Activated CD8-positive, alpha-beta memory T cell treated with anti-CD3 and anti-CD28 coated beads for 1 hour (primary cell): ENCODE measurements at places on chromosomes 2 and 18.

DNA sequence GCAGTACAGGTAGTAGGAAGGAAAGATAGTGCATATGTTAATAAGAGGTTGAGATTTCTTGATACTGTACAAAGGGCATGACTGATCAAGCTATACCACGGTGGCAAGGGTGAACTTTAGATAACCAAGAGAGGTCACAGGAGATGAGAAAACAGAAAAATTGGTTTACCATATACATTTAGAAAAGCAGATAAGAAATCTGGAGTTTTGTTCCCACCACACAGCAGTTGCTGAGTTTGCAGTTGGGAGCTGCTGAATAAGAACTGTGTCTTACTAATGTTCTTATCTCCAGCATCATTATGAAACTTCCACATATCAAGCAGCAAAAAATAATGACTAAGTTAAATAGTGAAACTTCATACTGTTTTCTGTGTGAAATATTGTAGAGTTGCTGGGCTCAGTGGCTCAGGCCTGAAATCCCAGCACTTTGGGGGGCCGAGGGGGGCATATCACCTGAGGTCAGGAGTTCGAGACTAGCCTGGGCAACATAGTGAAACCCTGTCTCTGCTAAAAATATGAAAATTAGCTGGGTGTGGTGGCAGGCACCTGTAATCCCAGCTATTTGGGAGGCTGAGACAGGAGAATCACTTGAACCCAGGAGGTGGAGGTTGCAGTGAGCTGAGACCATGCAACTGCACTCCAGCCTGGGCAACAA is 12.0 kb upstream of the IMPACT start:
- no peak for DNase-seq

- DNase-seq, result no peak
Measured at GRCh38 chr2:175007510-175007909, 2.3 kb upstream of the CHN1 start.

- DNase-seq, result no peak
Measured at GRCh38 chr2:96437512-96437911, 67.6 kb downstream of the NEURL3 start.

- no peak for DNase-seq
Measured at GRCh38 chr2:166610913-166611305, 116.9 kb upstream of the SCN7A start.

GRCh38 chr18:42509750-42510415 is 554.8 kb downstream of the PIK3C3 start:
- no peak for DNase-seq

GRCh38 chr2:72205504-72205881 is 57.8 kb upstream of the CYP26B1 start:
- no peak for DNase-seq

GRCh38 chr2:84805250-84805958 is 75.5 kb downstream of the TRABD2A start:
- DNase-seq, result no peak

GRCh38 chr2:239261356-239261755 is 139.5 kb downstream of the HDAC4 start:
- DNase-seq, result no peak

GRCh38 chr2:59168766-59169165 is 927.6 kb upstream of the FANCL start:
- DNase-seq, result no peak

- DNase-seq, result peak; percentile 42
Measured at GRCh38 chr18:48538531-48539405, at the start of gene CTIF. Gene CTIF, plus strand, starts transcription at chr18:48539031. Its CDS starts 80,535 bp downstream, at chr18:48619566.

DNA sequence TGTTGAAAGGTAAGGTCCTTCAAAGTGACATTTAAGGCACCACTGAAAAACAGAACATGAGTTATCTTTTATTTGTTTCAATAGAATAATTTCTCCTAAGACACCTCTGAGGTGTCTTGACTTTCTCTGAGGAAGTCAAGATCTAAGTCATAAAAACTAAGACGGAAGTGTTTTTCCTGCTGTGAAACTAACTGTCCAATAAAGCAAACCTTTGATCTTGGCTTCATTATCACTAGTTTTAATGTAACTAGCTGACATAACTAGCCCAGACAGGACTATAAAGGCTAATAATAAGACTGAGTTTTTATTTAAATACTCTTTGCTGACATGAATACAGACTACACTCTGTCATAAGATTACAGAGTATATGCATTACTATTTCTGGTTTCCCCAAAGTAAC is 36.6 kb downstream of the INO80D start:
- no peak for DNase-seq

DNA sequence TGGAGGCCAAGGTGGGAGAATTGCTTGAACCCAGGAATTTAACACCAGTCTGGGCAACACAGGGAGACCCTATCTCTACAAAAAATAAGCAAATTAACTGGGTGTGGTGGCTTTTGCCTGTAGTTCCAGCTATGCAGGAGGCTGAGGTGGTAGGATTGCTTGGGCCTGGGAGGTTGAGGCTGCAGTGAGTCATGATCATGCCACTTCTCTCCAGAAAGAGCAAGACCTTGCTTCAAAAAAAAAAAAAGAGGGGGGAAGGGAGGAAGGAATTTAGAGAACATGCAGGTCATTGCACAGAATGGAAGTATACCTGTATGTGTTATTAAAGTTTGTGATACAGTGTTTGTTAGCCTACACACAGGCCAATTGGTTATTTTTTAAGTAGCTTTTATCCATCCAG is 25.8 kb downstream of the PKP4 start:
- DNase-seq, result no peak

GRCh38 chr2:196990788-196991461 is 64.4 kb upstream of the PGAP1 start:
- no peak for DNase-seq

- DNase-seq, result no peak
Measured at GRCh38 chr18:34998661-34999060, 42.6 kb upstream of the MAPRE2 start.

DNA sequence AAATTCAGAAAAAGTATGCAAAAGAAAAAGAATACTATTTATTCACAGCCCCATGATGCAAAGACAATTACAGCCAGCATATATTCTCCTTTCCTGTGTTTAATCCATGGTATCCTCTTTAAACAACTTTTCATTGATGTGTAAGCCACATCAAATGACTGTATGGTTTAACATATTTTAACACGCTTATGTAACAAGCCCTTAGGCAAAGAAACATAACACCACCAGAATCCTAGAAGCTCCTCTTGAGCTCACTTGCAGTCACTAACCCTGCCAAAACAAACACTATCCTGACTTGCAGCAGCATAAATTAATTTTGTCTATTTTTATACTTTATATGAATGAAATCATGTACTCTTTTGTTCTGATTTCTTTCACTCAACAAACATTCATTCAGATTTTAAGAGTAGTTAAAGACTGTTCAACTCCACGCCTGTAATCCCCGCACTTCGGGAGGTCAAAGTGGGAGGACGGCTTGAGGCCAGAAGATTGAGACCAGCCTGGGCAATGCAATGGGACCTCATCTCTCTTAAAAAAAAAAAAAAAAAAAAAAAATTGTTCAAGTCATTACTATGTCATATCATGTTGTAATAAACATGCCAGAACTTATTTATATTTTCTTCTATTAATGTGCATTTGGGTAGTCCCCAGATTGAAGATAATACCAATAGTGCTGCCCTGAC is 226.3 kb downstream of the NBAS start:
- no peak for DNase-seq

DNA sequence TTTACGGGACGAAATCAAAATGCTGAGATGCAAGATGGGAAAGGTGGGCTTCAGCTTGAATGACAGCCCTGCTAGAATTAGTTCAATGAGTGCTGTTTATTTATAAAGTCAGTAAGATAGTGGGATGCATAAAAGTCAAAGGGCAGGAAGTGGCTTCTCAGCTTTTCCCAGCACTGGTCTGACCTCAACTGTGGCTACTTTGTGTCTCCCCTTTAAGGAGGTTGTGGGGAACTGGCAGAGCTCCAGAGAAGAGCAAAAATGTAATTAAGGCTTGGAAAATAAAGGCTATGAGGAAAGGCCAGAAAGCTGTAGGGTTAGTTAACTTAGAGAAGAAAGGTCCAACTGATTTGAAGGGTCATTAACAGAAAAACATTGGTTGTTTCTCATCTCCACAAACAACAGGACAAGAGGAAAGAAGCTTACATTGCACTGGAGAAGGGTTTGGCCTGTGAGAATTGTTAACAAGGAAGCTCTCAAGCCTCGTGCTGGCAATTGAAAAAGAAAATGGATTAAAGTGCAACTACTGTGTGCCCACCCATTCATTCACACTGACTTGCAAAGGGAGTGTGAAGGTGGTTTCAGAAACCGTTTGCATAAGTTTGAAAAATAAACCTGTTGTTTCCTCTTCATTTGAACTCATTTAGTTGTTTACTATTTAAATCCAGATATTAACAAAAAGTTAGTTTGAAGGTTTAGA is 68.8 kb upstream of the CD28 start:
- DNase-seq, result no peak

DNA sequence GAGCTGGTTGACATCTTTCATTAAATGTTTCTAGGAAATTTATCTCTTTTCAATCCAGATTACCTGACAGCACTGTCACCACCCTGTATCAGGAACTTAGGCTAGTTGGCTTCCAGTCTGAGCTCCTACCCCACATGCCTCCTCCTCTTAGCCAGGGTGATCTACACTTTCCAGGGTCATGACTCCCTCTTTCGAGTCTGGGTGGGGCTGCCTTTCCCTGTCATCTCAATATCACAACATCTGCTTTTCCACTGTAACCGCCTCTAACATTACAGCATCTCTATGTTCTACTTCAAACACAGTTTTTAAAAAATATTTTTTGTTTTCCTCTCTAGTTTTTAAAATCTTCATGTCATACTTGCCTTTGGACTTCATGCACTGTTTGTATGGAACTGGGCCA is 129.2 kb downstream of the RBMS1 start:
- no peak for DNase-seq

DNA sequence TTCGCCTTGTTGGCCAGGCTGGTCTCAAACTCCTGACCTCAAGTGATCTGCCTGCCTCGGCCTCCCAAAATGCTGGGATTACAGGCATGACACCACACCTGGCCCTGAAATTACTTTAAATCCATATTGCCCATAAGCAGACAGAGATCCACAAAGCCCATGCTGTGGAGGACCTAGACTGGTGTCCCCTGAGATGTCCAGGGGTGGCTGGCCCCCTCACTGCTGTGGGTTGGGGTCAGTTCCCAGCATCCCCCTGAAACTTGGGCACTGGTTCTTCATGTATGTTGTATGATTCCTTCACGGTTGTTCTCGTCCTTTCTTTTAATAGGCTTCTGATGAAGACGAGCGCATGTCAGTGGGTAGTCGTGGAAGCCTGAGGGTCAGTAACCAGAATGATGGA is 78.1 kb upstream of the RBM44 start:
- DNase-seq, result no peak

DNA sequence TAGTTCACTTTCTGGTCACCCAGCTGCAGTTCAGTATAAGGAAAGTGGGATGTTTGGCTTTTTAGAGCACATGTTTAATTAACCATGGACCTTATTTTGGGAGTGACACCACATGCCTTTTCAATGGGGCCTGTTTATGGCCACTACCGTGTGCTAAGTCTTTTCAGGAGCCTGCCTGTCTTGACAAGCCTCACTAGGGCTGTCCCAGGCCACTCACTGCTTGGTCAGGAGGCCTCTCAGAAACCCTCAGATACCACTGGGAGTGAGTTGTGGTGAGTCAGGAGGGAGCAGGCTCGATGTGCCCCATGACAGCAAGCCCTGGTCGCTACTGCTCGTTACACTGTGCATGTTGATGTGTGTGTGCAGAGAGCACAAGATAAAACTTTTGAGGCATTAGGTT is 123.0 kb downstream of the MAP4K4 start:
- DNase-seq, result no peak

DNA sequence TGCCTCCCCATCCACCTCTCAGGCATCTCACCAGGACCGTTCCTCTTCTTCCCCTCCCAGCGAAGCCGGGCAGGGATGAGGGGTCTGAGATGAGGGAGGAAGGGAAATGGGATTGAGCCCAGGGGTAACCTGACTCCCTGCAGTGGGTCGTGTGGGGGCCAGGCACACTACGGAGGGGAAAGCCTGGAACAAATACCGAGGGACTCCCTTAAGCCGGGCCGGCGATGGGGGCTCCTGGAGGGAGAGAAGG is 250 bp upstream of the SPEG start:
- DNase-seq, result no peak

DNA sequence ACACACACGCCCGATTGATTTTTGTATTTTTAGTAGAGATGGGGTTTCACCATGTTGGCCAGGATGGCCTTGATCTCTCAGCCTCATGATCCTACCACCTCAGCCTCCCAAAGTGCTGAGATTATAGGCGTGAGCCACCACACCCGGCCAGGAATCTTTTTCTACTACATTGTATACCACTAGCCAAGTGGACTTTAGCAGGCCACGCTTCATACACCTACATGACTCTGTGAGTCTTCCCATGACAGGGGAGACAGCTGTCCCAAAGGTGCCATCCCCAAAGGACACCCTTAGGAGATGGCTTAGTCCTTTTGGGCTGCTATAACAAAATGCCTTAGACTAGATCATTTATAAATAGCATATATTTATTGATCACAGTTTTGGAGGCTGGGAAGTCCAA is 32.8 kb downstream of the ERMN start:
- no peak for DNase-seq
